ENCODE measurements at places on chromosomes 11 and 22.
A peak's percentile ranks its signal among the peaks of the same experiment; 100 is the strongest.

GRCh38 chr11:126573325-126573978 is 218.0 kb downstream of the ST3GAL4 start:
- no peak for DNase-seq

DNA sequence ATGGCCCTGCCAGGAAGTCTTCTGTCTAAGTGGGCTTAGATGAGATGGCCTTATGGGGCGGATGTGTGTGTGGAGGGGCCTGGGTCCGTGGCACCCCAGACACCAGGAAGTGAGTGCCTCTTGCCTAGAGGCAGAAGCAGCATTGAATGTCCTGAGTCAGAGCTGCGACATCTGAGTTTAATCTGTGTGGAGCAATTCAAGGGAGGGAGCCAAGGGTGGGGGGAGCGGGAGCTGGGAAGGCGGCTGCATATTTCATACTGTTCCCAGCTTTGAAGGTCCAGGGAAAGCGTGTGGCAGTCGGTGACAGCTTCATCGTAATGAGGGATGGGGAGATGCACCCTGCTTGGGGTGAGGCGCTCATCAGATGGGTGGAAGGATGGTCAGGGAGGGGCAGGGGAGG is 73.5 kb upstream of the THY1 start:
- DNase-seq, result no peak

DNA sequence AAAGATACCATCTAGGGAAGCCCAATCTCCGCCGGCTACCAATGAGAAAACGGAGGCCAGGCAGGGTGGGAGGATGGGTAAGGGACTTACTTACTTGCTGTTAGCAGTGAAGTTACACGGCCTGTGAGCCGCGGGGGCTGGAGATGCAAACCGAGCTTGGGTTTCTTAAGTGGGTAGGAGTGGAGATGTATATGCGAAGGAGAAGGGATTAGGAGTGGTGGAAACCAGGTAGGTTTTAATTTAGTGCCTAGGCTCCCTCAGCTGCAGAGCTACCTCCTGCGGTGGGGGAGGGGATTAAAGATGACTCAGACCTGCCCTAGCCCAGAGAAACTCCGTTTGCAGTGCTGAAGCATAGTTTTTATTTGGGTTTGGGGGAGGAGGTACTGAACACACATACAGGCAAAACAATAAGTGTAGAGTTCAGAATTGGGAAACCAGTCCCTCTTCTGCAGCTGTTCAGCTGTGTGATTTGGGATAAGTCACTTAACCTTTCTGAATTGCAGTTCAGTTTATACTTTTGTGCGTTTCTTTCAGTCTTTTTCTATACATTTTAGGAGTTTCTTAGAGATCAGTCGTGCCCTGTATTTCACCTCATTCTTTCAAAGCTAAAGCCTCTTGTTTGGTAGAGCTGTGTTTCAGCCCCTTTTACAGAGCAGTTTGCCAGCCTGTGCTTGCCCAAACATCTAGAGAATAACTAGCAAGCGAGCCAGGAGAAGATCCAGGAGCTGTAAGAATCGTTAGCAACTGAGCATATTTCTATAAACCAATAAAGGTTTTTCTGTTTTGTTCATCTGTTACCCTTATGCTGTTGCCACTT is 596 bp upstream of the TNRC6B start:
- DNase-seq, result no peak

DNA sequence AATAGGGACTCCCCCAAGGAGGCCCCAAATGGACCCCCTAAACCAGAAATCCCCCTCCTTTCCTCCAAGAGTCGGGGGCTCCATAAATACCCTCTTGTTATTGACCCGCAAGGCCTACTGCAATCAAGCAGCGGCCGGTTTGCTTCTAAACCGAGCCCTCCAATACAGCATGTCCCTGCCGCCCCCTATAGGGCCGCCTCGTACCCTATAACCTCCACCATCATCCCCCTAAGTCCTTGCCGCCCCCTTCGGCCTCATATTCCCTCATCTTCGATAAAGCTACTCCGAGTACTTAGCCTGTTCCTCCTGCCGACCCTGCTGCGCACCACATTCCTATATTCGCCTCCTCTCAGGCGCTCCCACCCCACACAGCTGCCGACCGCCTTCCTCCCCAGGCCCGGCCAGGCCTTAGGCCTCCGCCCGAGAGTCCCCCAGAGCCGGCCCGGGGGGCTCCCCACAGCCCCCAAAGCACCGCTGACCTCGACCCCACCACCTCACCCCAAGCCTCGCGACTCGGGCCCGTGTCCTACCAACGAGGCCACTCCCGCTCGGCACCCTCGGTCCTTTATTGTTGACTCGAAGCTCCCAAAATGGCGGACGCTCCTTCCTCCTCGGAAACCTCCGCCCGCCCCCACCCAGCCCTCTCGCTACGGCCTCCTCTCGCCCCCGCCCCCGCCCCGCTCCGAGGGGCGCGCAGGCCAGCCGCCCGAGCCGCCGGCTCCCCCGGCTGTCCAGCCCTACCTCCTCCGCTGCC is 430 bp downstream of the DDX6 start:
- DNase-seq, result peak; percentile 31

- DNase-seq, result no peak
Observed at GRCh38 chr11:45411228-45411946, 125.2 kb upstream of the SYT13 start.

DNA sequence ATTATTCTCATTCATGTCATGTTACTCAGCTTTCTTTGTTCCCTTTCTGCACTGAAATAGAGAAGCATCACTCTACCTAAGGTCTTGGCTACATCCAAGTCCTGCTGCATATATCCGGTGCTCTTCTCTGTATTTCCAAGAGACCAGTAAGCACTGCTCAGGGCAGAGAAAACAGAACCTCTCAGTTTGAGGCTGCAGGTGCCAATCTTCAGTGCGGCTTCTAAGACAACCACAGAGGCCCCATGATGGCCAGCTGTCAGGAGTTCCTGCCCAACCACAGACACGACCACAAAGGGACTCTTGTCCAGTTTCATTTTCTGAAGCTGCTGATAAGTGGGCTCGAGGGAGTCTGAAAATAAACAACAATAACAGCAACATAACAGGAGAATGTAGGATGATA is 378.4 kb upstream of the PITPNB start:
- DNase-seq, result no peak

GRCh38 chr22:41862160-41862529 is 29.2 kb downstream of the SREBF2 start:
- no peak for DNase-seq

DNA sequence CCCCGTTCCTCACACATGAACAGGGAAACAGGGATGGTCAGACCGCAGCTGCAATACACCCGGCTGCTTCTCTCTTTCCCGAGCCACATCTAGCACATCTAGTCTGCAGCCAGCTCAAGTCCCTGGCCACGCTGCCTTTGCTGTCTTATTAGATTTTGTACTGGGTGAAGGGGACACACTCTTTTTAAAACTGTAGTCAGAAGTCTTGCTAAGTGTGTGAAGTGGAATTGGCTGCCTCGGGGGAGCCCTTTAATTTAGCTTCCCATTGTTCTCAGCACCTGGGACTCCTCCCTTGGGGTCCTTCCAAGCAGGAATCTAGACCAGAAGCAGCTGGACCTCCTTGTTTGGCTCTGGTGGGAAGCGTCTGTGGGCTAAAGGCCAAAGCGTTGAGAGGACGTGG is 420.0 kb downstream of the CTTN start:
- no peak for DNase-seq

DNA sequence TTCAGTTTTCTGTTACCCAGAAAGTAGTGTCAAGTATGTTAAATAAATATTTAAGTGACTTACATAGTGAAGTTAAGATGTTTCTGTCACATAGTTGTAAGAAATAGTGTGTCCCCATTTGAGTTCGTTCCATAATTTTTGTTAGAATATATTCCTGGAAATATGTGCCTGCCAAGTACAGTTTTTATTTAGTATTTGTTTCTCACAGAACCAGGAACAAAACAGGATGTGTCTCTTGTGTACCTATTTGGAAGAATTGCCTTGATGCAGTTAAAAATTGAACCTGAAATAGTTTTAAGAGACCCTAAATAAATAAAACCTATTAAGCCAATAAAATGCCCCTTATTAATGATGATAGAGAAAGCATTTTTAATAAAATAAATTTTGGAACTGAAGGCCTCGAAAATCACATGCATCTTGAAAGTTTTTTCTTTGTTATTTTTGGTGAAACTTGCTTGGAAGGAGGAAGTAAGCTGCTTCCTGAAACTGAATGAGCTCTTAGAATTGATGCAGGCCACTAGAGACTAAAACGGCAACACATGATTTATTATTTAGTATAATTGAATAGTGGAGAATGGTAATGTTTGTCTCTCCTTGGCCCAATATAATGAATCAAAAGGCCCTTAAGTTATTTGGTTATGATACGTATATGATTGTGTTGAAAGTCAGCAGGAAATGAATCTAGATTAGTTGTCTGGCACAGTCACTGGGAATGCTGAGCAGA is 55.9 kb downstream of the SWAP70 start:
- no peak for DNase-seq

GRCh38 chr11:33742249-33742851 is 6.1 kb upstream of the CD59 start:
- no peak for DNase-seq

GRCh38 chr11:34620820-34621792 is at the start of gene EHF:
TSS of gene EHF (plus strand) at chr11:34621093. CDS start at chr11:34642631, 21,538 bp downstream.
- no peak for DNase-seq

DNA sequence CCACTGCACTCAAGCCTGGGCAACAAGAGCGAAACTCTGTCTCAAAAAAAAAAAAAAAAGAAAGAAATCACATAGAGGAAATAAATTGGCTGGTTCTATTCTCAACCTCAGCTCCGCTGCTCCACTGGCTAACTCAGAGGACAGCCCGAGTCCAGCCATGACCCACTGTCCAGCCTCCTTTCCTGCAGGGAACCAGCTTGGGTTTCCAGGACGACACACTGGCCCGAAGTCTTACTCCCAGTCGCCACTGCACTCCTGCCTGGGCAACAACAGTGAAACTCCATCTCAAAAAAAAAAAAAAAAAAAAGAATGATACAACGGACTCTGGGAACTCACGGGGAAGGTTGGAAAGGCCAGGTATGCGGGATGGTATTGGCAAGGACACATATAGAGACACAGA is 31.5 kb downstream of the APOL3 start:
- DNase-seq, result no peak

GRCh38 chr11:20087118-20087521 is 73.2 kb downstream of the DBX1 start:
- no peak for DNase-seq

DNA sequence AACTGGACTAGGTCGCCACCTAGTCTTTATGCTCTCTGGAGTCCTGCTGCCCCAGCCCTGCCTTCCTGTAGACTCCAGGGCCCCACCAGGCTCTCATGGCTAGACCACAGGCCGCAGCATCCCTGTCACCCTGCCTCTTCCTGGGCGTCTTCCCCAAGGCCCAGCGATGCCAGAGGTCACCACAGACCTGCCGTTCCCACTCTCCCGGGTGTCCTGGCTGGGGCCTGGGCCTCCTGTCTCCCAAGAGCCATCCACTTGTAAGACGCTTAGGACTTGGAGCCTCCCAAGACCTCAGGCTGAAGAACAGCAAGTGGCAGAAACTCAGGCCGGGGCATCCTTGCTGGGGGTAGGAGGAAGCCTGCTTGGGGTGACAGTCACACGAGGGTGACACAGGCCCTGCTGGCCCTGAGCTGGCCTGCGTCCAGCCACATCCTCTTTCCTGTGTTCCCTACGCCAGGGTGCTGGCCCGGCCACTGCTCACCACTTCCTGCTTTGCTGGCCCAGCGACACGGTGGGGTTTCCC is 2.0 kb upstream of the TCIRG1 start:
- no peak for DNase-seq

GRCh38 chr22:20241579-20242392 is 26.3 kb downstream of the RTN4R start:
- no peak for DNase-seq

- DNase-seq, result no peak
Observed at GRCh38 chr11:125942771-125943428, 2.9 kb upstream of the VSIG10L2 start.

All from esophagus squamous epithelium (tissue), 5 donors.